ENCODE measurements at places on chromosomes 6 and 20. TPM values are rescaled to one million over a fixed set of nuclear protein-coding genes. Genes with fewer than 3 reads are reported as not detected.

C20orf141 gene
- total RNA-seq = 0.32 TPM

SRSF3 gene
- 462 TPM for total RNA-seq

CDSN gene
- total RNA-seq = not detected

DEFB124 gene
- not detected for total RNA-seq

GJA10 gene
- total RNA-seq = not detected

LPA gene
- not detected for total RNA-seq

CCM2L gene
- total RNA-seq = not detected

ENPP3 gene
- total RNA-seq = under 0.01 TPM
